Esophagus squamous epithelium (tissue), 5 donors: ENCODE measurements at places on chromosomes 4 and X.

DNA sequence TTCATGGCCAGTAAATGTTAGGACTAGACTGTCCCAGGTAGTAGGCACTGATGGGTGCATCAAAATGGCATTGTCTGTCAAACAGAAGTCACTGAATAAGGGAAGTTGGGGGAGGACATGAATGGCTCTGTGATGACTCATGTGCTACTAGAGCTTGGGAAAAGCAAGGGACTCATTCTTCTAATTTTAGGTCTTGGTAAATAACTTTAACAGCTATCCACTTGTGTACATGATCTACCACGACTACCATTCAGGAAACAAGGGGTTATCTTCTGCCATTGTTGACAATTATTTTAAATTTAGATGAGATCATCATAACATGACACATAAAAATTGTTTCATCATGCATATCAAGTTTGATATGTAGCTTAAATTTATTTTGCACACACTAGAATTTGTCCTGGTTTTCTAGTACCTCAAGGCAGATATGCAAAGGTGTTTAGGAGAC lies 6.3 kb downstream of the AREG start:
- DNase-seq, result no peak
- no peaks in the 10 kb centered on the region for H3K36me3 ChIP-seq
- no peaks in the 10 kb centered on the region for H3K27me3 ChIP-seq
- no peak overlapping the region for H3K27ac ChIP-seq
- no peak overlapping the region for H3K4me3 ChIP-seq
- peaks cover under 1% of the 10 kb centered on the region for H3K4me1 ChIP-seq

GRCh38 chr4:176066757-176067156 lies 1.1 kb downstream of the WDR17 start:
- no peaks in the 10 kb centered on the region for H3K36me3 ChIP-seq
- H3K27ac ChIP-seq, result no peak overlapping the region
- no peak for DNase-seq
- no peak overlapping the region for H3K4me3 ChIP-seq

GRCh38 chr4:70935038-70935695 lies 33.0 kb downstream of the MOB1B start:
- H3K4me3 ChIP-seq, result no peak overlapping the region
- no peaks in the 10 kb centered on the region for H3K27me3 ChIP-seq
- no peaks in the 10 kb centered on the region for H3K36me3 ChIP-seq
- no peak overlapping the region for H3K27ac ChIP-seq
- DNase-seq, result no peak
- peaks cover 2% of the 10 kb centered on the region for H3K4me1 ChIP-seq

- H3K36me3 ChIP-seq, result no peaks in the 10 kb centered on the region
- no peak for DNase-seq
- peaks cover 34% of the 10 kb centered on the region for H3K4me1 ChIP-seq
- H3K27ac ChIP-seq, result peak within 1 kb of the TSS; percentile 91
Observed at GRCh38 chrX:2690856-2691542, at the start of gene CD99. CD99 (plus strand) TSS chrX:2691295; CDS start chrX:2691361, 66 bp downstream.

DNA sequence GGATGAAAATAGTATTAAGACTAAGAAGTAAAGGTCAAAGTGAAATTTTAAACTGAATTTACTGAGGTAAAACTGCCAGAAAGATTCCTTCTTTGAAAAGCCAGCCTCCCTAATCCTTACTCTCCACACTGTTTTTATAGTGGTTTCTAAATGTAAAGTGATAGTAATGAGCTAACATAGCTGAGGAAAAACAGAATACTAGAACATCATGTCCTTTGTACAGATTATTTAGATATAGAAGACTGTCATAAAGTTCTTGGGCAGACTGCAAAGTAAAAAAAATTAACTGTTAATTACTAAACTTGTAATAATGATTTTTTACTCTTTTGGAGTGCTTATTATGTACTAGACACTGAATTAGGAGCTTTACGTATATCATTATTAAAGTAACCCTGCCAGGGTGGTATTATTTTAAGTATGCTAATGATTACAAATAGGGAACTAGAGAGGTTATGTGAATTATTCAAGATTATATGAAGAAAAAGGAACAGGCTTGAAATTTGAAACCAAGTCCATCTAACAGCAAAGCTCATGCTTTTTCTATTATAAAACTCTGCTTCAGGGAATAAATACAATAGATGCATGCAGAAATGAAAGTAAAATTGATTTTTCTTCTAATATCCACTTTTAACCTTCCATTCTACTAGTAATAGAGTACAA lies 150.5 kb downstream of the TBCK start:
- DNase-seq, result no peak
- H3K27ac ChIP-seq, result no peak overlapping the region
- no peak overlapping the region for H3K4me3 ChIP-seq
- no peaks in the 10 kb centered on the region for H3K36me3 ChIP-seq

DNA sequence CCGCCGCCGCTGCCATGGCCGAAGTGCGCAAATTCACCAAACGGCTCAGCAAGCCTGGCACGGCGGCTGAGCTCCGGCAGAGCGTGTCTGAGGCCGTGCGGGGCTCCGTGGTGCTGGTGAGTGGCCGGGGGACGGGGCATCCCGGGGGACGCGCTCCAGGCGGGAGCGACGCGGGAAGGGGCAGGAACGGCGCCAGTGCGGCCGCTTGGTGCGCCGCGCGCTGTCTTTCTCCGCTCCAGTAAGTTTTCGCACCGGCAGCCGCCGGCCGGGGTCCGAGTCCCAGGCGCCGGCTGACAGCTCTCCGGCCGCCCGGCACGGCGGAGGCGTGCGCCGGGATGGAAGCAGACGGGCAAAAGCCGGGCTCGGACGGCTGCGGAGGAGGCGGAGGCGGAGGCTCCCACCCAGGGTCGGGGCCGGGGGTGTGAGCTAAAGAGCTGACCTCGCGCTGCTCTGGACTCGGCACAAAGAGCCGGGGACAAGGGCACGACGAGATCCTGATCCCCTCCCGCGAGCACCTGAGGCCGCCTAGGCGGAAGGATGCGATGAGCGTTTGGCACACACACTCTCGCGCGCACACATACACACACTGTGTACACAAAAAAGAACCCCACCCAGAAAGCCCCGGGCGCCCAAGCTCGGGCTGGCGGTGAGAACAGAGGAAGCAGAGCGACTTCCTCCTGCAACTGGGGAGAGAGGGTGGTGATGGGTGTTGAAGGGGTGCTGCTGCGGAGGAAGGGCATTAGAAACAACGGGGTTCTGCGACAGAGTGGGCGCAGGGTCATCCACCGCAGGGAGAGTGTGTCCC lies 545 bp downstream of the DOCK11 start:
- H3K36me3 ChIP-seq, result no peaks in the 10 kb centered on the region
- peak; percentile 32 for DNase-seq
- peaks cover 31% of the 10 kb centered on the region for H3K4me1 ChIP-seq
- H3K4me3 ChIP-seq, result peak overlapping the region; percentile 80

DNA sequence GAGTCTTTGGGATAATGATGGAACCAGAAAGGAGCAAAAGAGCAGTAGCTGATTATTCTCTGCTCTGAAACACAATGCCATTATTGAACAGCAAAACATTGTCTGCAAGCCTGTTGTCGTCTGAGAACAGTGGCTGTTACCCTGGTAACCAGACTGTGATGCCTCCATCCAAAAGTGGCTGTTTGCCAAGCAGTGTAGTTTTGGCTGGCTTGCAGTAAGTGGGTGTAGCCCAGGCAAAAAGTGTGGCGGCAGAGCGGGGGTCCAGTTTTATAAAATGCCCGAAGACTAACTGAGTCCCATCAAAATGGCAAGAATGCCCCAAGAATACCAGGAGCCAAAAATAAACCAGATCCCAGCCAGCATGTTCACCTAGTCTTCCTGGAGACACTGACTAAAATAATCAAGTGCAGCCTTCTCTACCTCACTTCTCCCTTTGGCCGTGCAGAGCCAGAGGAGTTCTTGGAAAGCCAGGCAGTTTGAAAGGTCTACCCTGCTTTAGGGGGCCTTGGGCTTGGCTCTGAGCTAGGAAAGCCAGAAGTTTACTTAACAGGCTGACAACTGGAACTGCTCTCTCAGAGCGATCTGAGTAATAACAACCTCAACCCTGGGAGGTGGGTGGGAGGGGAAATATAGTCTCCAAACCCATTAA lies 2.6 kb downstream of the PLP1 start:
- H3K36me3 ChIP-seq, result no peaks in the 10 kb centered on the region
- H3K27ac ChIP-seq, result no peak overlapping the region
- no peaks in the 10 kb centered on the region for H3K27me3 ChIP-seq
- DNase-seq, result no peak
- no peak overlapping the region for H3K4me3 ChIP-seq

DNA sequence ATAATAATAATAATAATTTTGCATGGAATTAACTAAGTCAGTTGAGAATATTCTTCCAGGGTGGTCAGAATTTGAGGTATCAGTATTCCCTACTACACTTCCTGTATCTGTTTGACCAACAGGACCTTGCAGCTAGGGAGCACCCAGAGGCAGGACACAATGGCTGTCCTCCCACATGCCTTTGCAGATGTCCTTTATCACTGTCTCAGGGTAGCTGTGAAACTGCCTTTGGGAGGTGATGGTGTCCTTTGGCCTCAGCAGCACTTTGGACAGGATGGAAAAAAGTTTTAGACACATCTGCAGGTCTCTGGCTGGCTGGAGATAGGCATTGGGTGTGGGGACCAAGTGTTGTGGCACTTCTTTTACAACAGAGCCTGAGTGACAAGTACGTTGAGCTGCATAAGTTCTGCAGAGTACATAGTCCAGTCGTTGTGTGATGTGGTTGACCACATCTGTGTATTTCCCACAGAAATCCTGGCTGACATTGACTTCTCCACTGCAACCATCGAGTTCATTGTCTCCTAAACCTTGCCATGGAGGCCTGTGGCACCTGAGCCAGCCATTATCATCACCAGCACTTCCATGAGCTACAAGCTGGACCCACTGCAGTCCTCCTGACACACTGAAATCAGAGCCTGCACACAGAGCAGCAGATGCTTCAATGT lies 19.1 kb upstream of the UBA6 start:
- H3K27ac ChIP-seq, result no peak overlapping the region
- DNase-seq, result no peak
- H3K4me1 ChIP-seq, result no peaks in the 10 kb centered on the region
- no peak overlapping the region for H3K4me3 ChIP-seq
- peaks cover 15% of the 10 kb centered on the region for H3K36me3 ChIP-seq

GRCh38 chrX:84170931-84171330 lies 17.1 kb downstream of the RPS6KA6 start:
- no peak overlapping the region for H3K27ac ChIP-seq
- DNase-seq, result no peak
- no peak overlapping the region for H3K4me3 ChIP-seq
- H3K4me1 ChIP-seq, result no peaks in the 10 kb centered on the region
- no peaks in the 10 kb centered on the region for H3K27me3 ChIP-seq

DNA sequence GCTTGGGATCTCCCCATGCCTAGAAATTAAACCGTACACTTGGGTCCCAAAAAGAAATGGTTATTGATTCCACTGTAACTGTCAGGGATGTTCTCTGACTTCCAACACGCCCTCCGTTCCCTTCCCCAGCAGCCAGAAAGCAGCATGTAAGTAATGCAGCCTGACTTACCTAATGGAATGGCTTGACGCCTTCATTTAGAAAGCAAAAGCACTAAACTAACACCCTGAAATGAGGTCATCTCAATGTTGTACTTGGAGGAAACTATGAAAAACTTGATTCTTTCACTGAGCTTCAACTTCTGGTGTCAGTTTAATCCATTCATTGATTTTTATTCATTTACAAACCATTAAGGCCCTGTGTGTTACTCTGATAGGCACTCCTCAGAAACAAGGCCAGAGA lies 110.8 kb upstream of the NOCT start:
- H3K27ac ChIP-seq, result no peak overlapping the region
- peaks cover under 1% of the 10 kb centered on the region for H3K4me1 ChIP-seq
- H3K4me3 ChIP-seq, result no peak overlapping the region
- H3K36me3 ChIP-seq, result no peaks in the 10 kb centered on the region
- DNase-seq, result no peak

GRCh38 chr4:137597752-137598430 lies 65.6 kb upstream of the PCDH18 start:
- H3K4me1 ChIP-seq, result no peaks in the 10 kb centered on the region
- H3K4me3 ChIP-seq, result no peak overlapping the region
- H3K27me3 ChIP-seq, result no peaks in the 10 kb centered on the region
- H3K27ac ChIP-seq, result no peak overlapping the region

- H3K36me3 ChIP-seq, result no peaks in the 10 kb centered on the region
- H3K27ac ChIP-seq, result no peak overlapping the region
- no peaks in the 10 kb centered on the region for H3K27me3 ChIP-seq
- DNase-seq, result no peak
- no peaks in the 10 kb centered on the region for H3K4me1 ChIP-seq
Observed at GRCh38 chr4:142917678-142918077, 71.6 kb upstream of the INPP4B start.

- no peak for DNase-seq
- H3K27ac ChIP-seq, result no peak overlapping the region
- H3K36me3 ChIP-seq, result no peaks in the 10 kb centered on the region
- H3K4me1 ChIP-seq, result no peaks in the 10 kb centered on the region
Observed at GRCh38 chrX:138777230-138777629, 65.7 kb upstream of the FGF13 start.

GRCh38 chr4:74304095-74304625 lies 4.1 kb upstream of the EPGN start:
- no peaks in the 10 kb centered on the region for H3K27me3 ChIP-seq
- no peak overlapping the region for H3K27ac ChIP-seq
- DNase-seq, result no peak
- peaks cover 10% of the 10 kb centered on the region for H3K4me1 ChIP-seq

- H3K4me1 ChIP-seq, result peaks cover 5% of the 10 kb centered on the region
- no peaks in the 10 kb centered on the region for H3K27me3 ChIP-seq
- DNase-seq, result no peak
- no peaks in the 10 kb centered on the region for H3K36me3 ChIP-seq
- H3K27ac ChIP-seq, result no peak overlapping the region
- no peak overlapping the region for H3K4me3 ChIP-seq
Observed at GRCh38 chr4:102687373-102687981, 73.3 kb downstream of the MANBA start.

DNA sequence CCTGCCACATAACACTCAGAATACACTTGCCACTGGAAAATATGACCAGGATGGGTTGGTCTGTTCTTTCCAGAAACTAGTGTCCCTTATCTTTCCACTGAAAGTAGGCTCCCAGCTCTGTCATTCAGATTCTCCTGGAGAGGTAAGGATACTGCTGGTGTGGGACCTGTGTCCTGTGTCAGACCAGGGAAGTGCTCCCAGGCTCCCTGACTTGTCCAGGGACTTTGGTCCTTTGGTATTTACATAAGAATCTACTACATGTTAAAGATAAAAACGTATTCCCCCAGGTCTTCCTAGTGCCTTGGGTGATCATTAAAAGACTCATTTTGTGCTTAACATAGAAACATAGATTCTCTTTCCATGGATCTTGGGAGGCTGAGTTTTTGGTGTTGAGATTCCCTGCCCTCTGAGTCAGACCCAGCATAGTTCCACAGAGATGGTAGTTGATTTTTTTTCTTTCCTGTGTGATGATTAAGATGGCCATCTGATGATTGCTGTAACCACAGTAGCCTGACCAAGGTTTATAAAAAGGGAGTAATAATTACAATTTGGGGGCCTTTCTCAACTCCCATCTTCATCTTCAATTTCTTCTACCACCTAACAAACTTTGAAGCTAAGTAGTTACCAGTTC lies 159.8 kb upstream of the JADE1 start:
- H3K27me3 ChIP-seq, result no peaks in the 10 kb centered on the region
- H3K4me1 ChIP-seq, result no peaks in the 10 kb centered on the region
- H3K36me3 ChIP-seq, result no peaks in the 10 kb centered on the region
- H3K4me3 ChIP-seq, result no peak overlapping the region
- H3K27ac ChIP-seq, result no peak overlapping the region
